HCT116 (cell line): ENCODE measurements at places on chromosomes 2 and 18.

GRCh38 chr2:232957657-232958090 is 55.4 kb downstream of the NGEF start:
- DNase-seq: no peak

DNA sequence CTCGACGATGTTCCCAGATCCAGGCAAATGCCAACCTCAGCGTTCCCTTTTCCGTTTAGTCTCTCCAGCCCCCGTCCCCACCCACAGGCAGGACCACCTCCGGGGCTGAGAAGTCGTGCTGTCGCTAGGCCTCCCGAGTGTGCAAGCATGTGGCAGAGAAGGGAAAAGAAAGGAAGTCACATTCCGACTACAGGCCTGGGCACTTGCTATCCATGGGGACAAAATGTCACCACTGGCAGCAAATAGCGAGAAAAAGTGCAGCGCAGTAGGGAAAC is 420 bp downstream of the PIGN start:
- DNase-seq: peak; percentile 21

DNA sequence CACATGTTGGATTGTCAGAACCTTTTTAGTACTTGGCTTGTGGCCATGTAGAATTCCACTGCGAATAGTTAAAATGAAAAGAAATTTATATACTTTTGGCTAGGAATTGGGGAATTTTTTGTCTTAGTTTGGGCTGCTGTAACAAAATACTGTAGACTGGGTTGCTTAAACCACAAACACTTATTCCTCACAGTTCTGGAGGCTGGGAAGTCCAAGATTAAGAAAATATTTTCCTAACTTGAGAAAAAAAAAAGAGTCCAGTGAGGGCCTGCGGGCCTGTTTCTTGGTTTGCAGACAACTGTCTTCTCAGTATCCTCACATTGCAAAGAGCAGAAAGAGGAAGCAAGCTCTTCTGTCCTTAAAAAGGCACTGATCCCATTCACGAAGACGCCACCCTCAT is 81.9 kb downstream of the CD226 start:
- DNase-seq: no peak

- no peak for DNase-seq
Measured at GRCh38 chr2:43174368-43174916, 52.0 kb downstream of the ZFP36L2 start.

DNA sequence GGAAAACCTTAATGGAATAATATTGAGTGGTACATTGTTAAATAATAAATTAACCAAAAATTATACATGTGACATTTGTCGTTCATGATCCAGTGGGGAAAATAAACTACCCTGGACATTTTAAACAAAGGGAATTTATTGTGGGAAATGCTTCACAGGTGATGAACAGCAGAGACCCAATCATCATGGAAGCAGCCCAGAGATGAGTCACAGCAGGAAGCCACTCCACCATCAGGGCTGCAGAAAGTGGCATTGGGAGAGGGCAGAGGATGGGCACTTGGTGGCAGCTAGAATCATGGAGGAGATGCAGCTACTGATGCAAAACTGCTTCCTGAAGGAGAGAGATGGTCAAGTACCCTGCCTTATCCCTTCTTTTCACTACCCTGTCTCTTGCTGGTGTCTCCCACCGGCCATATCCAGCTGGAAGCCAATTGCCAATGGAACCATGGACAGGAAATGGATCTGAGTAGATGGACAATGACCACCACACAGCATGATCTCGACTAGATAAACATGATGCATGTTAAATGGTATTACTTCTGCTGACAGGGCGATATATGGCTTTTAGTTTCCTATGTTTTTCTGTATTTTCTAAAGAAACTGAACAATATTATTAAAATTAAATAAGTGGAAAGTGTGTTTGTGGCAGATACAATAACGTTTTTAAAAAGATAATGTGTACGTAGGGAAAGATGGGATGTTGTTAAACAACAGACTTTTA is 139.8 kb downstream of the RPIA start:
- DNase-seq: no peak

- no peak for DNase-seq
Measured at GRCh38 chr2:150143087-150143536, 344.4 kb downstream of the RND3 start.

DNA sequence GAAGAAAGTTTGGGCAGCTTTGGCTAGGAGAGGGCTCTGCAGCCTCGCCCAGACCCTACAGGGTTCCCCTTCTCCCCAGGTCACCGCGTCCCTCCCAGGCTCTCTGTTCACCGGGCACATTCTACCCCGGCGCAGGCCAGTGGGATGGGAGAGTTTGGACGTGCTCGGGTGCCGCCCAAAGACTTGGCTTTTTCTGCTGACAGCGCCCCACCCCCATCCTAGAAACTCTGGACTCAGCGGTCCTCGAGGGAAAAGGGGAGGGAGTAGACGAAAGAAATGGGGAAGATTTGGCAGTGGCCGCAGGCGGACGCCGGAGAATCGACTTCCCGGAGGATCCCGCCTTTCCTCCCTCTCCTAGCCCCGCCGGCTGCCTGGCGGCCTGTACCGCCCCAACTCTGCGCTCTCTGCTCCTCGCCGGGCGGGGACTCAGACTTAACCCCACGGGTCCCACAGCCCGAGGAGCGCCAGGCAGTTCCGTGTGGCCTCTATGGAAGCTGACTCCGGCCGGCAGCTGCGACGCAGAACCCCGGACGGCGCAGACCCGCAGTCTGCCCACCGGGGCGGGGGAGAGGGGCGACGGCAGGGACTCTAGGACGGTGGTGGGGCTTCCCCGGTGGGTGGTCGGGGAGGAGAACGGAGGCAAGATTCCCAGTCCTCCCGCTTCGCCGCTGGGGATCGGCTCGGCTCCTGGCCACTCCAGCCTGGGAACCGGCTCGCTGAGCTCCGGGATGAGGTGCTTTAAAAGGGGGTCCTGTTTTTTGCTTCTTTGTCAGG is 863 bp upstream of the SIX2 start:
- no peak for DNase-seq

DNA sequence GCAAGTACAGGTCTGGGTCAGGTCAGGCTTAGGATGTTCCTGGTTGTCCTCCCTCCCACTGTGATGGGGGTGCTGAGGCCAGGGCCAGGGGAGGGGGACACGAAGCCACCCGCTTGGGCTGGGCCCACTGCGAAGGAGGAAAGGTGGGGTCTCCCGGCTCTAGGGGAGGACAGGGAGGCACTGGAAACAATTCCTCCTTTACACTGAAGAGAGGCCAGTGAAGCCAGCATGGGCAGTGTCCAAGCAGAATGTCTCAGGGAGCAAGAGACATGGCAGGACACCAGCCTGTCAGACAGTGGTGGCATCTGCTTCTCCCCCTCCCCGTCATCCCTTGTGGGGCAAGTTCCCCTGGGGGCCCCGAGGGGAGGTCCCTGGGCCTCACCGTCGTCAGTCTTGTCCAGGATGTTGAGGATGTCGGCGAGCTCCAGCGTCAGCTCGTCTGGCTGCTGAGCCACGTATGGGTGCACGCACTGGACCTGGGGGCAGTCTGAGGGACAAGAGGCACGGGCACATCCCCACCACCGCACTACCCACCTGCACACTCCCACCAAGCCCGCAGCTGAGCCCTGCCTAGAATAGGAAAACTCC is 10.8 kb downstream of the SNORC start:
- DNase-seq: no peak

DNA sequence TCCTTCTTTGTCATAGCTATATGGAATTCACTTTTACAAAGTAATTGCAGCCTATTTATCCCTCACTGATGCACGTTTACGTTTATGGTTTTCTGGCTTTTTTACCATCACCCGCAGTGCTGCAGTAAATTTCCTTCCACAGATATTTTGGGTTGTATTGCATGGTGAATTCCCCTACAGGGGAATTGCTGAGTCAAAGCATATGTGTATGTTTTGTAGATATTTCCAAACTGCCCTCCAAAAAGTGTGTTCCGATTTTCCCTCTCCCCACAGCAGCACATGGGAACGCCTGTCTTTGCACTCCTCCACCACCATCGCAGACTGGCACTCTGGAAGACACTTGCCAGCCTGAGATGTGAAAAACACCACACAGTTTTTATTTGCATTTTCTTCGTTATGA is 80.6 kb upstream of the UXS1 start:
- DNase-seq: no peak

GRCh38 chr18:22026889-22027288 is 142.5 kb upstream of the GATA6 start:
- DNase-seq: no peak
